ENCODE measurements at places on chromosomes 12 and 14.

- DNase-seq: no peak
Measured at GRCh38 chr12:106300761-106301160, 1.8 kb upstream of the TCP11L2 start.

- DNase-seq: no peak
Measured at GRCh38 chr14:57078054-57078453, 190.7 kb downstream of the EXOC5 start.

GRCh38 chr12:121560392-121561008 is 20.3 kb downstream of the KDM2B start:
- no peak for DNase-seq

- DNase-seq: no peak
Measured at GRCh38 chr14:77822307-77822706, 22.4 kb downstream of the ADCK1 start.

- DNase-seq: no peak
Measured at GRCh38 chr14:105865904-105866840, 339.8 kb downstream of the TMEM121 start.

GRCh38 chr14:32307881-32308582 is 21.1 kb upstream of the AKAP6 start:
- peak; percentile 27 for DNase-seq

DNA sequence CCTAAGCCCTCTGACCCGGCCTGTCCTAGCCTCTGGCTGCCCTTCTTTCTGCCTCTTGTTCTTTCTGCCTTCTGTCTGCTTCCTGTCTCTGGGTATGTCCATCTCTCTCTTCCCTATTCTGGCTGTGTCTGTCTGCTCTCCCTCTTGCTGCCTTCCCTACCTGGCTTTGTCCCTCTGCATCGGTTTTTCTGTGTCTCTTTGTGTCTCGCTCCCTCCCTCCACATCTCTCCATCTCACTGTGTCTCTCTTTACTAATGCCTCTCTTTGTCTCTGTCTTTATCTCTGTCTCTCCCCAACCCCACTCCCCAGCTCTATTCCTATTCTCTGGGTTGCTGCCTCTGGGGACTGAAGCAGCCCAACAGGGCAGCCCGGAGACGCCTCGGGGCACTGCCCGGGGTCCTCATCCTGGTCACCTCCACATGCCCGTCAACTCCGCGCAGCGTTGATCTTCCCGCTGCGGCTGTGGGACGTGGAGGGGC is 10.1 kb downstream of the SHMT2 start:
- DNase-seq: peak; percentile 69

DNA sequence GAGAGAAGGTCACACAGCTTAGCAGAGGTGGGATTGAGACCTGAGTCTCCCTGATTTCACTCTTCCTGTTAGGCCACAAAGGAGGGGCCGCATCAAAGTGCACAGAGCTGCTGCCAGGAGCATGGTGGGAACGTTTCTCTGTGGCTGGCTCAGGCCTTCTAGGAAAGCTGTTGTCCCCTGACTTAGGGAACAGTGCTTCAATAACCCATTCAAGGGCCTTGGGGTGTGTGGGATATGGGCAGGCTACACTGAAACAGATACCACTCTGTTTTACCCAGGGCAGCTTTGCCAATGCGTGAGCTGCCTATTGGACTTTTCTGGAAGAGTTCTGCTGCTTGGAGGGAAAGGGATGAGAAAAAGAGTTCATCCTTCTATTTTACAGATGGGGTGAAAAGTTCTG is 110.0 kb downstream of the ADCK1 start:
- DNase-seq: no peak

- DNase-seq: peak; percentile 77
Measured at GRCh38 chr14:100900837-100901390, 2.6 kb downstream of the RTL1 start.

DNA sequence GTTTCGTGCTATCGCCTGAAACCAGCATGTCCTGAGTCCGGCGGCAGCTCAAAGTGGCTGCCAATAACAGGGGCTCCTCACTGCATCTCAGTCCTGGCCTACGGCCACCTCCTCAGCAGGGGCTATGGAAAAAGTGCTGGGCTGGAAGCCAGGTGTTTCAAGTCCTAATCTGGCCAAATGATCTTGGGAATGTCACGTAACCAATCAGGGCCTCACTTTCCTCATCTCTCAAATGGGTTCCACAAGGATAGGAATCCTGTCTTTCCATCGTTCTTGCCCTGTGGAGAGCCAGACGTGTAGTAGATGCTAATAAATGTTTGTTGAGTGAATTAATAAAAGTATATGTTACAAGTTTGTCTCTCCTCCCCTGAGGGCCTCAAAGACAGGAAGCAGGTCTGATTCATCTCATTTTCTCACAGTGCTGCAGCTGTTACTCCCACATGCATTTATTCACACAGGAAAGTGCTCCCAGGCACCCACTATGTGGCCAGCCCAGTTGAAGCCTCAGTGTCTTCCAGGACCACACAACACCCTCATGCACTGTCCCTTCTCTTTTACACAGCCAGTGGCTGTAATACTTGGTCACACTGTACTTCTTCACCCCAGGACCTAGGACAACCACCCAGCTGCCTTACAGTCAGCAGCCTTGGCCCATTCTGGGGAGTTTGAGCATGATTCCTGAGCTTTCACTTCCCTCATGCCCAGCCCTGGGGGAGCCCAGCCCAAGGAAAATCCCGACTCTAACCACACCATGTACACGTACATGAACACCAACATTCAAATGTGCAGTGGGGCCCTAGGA is 5.0 kb downstream of the CMKLR1 start:
- DNase-seq: no peak

GRCh38 chr14:71487449-71487848 is 444.8 kb upstream of the RGS6 start:
- no peak for DNase-seq

GRCh38 chr12:7303230-7303629 is 642 bp upstream of the ACSM4 start:
- DNase-seq: no peak

GRCh38 chr12:52618216-52618615 is at the start of gene KRT73:
Gene KRT73, minus strand, starts transcription at chr12:52618559. Its CDS starts 35 bp downstream, at chr12:52618524.
- no peak for DNase-seq

GRCh38 chr14:35347323-35348043 is 55.3 kb downstream of the PSMA6 start:
- DNase-seq: peak; percentile 59

GRCh38 chr14:22520796-22521195 is 68.2 kb downstream of the DAD1 start:
- no peak for DNase-seq

- DNase-seq: no peak
Measured at GRCh38 chr12:110860833-110861296, 14.1 kb downstream of the CCDC63 start.

DNA sequence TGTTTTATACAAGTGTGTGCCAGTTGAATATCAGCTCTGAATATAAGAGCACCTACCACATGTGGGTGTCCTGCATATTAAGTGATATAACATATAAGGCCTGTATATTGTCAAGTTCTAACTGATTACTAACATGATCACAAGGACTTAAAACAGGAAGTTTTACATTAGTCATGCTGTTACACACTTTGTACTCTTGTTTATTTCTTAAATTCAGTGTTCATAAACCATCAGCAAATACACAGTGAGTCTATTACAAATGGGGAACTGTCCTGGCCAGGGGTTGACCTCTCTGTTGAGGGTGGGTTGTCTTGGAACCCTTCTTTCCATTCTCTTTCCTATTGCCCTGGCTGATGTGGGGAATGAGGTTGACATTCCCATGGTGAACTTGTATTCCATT is 19.1 kb downstream of the HELB start:
- DNase-seq: no peak

DNA sequence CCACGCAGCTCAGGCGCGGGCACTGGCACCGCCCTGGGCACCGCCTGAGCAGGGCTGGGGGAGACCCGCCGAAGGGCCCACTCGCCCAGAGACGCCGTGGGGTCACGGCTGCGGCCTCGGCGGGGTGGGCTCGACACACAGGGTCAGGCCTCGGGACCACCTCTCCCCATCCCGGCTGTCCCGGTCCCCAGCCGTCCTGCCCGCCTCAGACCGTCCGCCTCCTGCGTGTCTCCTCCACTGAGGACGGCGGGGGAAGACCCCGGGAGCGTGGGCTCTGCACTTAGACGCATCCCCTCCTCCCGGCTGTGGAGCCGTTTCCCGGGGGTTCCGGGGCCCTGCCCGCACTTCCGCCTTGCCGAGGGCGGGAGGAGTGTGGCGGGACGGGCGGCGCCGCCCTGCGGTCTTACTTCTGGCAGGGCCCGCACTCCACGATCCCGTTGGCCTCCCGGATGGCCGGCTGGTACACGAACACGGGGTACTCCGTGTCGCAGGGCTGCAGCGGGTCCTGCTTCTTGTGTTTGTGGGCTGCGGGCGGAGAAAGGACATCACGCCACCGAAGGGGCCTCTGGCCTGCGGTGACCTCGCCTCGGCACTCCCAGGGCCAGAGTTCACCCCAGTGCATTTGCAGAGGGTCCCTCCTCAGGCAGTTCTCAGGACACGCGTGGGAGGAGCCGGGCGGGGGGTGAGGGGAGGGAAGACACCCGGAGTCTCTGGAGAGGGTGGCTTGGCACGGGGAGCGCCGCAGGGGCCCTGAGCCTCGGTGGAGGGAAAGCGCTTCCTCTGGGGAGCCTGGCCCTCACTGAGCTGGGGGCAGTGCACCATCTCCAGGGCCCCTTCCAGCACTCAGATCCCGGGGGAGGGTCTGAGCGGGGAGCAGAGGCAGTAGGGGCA is 23.1 kb upstream of the LRTM2 start:
- DNase-seq: no peak

DNA sequence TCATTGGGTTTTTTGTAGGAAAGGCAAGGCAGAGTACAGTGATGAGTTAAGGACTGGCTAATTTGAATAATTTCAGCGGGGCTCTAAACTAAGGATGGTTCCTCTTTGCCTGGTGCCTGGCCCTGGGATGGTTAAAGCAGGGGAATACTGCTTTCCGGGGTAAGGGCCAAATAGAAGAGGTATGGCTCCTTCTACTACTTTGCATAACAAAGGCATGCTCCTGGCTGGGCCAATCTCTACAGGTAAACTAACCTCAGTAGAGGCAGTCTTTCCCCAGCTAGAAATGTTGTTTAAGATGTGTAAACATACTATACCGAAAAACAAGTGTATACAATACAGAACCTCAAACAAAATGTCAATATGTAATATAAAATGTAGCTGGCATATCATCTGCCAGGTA is 1239.0 kb downstream of the SLC16A7 start:
- no peak for DNase-seq

DNA sequence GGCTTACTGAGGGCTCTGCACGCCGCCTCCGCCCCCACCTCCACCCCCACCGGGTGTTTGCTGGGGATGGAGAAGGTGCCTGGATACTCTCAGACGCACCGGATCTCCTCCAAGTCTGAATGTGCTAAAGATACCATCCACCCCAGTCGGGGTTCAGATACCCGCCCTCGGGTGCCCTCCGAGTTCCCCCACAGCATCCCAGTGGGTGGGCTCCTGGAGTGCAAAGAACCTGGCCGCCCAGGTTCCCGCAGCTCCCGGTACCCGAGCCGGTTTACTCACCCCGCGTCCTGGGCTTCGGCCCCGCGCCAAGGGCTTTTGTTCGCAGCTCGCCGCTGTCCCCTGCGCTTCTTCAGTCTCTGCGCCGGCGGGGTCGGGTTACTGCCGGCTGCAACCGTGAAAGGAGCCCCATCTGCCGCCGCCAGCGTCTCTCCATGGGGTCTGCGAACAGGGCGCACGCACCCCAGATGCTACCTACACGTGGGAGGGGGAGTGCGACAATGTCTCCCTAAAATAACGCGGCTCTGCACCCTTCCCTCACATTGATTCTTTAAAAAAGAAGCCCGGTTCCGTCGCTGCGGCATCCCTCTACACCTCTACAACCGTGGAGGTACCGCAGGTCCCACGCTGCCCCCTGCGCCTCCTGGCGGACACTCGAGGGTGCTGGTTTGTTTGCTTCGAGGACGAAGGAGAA is at the start of gene CCDC177:
CCDC177 (minus strand) TSS at position 609 of the 691 bp plus-strand sequence. CDS start 1,249 bp downstream, outside the sequence.
- peak; percentile 77 for DNase-seq

All from NCI-H146 (cell line).